Suprapubic skin (tissue), 4 donors: ENCODE measurements at places on chromosomes 16 and 17. TPM values are rescaled to one million over a fixed set of nuclear protein-coding genes. Genes with fewer than 3 reads are reported as not detected.

The CD300A gene
- 1.4 TPM for total RNA-seq

The KRT40 gene
- 0.98 TPM for total RNA-seq

The ARL5C gene
- not detected for total RNA-seq

The OTOP3 gene
- total RNA-seq: 0.98 TPM

DNA sequence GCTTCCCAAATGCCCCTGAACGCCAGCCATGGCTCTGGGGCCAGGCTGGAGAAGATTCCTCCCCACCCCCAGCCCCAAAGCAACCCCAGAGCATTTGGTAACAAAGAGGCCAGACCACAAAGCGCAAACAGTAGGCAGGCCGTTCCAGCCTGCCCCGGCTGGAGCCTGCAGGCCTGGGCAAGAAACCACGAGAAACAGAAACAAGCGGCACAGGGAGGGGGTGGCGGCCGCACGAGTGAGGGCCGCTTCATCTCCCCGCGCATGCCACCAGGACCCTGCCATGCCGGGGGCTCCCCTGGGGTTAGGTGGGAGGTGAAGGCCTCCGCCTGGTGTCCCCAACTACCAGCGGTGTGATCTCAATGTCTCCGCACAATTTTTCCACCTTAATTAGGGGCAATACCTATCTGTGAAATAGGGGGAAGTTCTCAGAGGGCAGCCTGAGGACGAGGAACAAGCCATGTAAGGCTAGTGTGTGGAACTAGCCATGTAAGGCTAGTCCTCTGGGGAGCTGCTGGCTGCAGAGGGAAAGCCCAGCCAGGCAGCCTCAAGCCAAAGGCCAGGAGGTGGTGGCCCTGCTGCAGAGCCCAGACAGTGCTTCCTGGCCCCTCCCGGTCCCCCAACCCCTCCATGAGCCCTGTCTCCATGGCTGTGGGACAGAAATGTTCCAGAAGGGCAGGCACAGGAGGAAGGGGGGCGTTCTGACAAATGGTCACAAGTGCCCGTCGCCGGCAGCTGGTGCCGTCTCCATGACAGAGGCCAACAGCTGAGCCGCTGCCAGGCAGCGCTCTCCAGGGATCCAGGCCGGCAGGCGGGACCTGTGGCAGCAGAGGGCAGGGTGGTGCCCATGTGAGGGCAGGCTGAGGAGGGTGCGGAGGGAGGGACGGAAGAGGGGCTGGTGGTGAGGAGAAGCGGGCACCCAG lies 14.5 kb upstream of the MTSS2 start:
- H3K27me3 ChIP-seq: no peaks in the 10 kb centered on the region
- no peak overlapping the region for H3K4me3 ChIP-seq
- no peaks in the 10 kb centered on the region for H3K36me3 ChIP-seq
- no peak for DNase-seq
- H3K4me1 ChIP-seq: peaks cover 100% of the 10 kb centered on the region
- H3K27ac ChIP-seq: peak overlapping the region; percentile 77

DNA sequence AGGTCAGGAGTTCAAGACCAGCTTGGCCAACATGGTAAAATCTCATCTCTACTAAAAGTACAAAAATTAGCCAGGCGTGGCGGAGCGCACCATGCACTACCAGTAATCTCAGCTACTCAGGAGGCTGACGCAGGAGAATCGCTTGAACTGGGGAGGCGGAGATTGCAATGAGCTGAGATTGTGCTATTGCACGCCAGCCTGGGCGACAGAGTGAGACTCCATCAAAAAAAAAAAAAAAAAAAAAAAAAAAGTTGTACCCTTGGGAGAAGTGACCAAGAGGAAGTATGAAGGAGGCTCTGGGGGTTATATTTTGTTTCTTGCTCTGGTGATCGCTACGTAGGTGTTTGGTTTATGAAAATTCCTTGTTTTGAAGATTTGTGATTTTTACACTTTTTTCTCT lies 66.3 kb downstream of the LITAF start:
- H3K36me3 ChIP-seq: no peaks in the 10 kb centered on the region
- no peaks in the 10 kb centered on the region for H3K27me3 ChIP-seq
- no peak overlapping the region for H3K4me3 ChIP-seq
- H3K4me1 ChIP-seq: no peaks in the 10 kb centered on the region

- H3K4me3 ChIP-seq: no peak overlapping the region
- no peaks in the 10 kb centered on the region for H3K4me1 ChIP-seq
- no peak overlapping the region for H3K27ac ChIP-seq
- H3K27me3 ChIP-seq: peaks cover 27% of the 10 kb centered on the region
- no peak for DNase-seq
These were observed 21.4 kb upstream of the RPTOR start for GRCh38 chr17:80523054-80523744.

DNA sequence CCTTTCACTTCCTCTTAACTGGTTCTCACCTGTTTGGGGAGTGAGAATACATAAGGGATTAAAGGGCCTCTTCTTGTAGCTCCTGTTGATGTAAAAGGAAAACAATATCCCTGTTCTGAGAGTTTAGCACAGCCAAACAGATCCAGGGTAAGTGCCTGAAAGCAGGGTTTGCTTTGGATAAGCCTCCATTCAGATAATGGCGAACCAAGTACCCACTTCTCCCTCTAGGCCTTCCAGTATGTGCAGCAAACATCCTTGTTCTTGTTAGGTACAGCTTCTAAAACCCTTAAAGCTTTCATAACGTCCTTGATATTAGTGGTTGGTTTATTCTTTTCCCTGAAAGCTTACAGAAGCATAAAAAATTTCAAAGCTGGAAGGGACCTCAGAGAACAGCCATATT lies 130.6 kb upstream of the DNAH9 start:
- no peak overlapping the region for H3K4me3 ChIP-seq
- no peak for DNase-seq
- no peaks in the 10 kb centered on the region for H3K4me1 ChIP-seq
- H3K36me3 ChIP-seq: no peaks in the 10 kb centered on the region
- H3K27me3 ChIP-seq: no peaks in the 10 kb centered on the region

- peaks cover 4% of the 10 kb centered on the region for H3K36me3 ChIP-seq
- H3K4me1 ChIP-seq: peaks cover 40% of the 10 kb centered on the region
- H3K27ac ChIP-seq: no peak overlapping the region
- no peak for DNase-seq
- no peak overlapping the region for H3K4me3 ChIP-seq
These were observed 8.7 kb downstream of the ARHGAP27 start for GRCh38 chr17:45423975-45424335.

DNA sequence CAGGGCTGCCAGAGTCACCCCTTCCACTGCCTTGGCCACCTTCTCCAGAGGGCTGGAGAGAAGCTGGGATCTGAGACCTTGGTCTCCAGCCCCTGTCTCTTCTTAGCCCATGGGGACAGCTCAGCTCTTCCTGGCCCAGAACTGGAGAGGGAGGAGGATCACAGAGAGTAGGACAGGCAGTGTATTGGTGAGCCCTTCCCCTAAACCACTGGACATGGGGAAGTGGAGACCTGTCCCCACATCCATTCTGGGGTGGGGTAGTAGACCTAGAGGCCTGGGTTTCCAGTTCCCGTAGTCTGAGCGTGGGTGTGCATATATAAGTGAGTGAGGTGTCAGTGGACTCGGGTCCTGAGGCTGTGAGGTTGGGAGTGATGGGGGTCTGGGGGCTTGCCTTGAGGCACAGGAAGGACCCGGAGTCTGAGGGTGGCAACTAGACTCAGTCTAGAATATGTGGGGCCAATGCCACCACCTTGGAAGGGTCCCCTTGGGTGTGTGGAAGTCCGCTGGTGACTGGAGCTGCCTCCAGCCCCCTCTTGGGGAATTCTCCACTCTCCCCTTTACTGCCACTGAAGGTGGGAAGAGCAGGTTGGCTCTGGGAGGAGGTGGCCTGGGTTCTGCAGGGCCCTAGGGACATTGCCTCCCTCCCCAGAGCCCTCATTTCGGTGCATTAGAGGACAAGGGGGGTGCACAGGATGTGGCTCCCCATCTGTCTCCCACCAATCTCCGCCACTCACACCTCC lies 19.9 kb downstream of the GJD3 start:
- H3K4me3 ChIP-seq: peak overlapping the region; percentile 70
- peaks cover 5% of the 10 kb centered on the region for H3K36me3 ChIP-seq
- H3K27me3 ChIP-seq: no peaks in the 10 kb centered on the region
- peak overlapping the region; percentile 96 for H3K27ac ChIP-seq
- DNase-seq: no peak
